ENCODE measurements at places on chromosomes 13 and 19.

DNA sequence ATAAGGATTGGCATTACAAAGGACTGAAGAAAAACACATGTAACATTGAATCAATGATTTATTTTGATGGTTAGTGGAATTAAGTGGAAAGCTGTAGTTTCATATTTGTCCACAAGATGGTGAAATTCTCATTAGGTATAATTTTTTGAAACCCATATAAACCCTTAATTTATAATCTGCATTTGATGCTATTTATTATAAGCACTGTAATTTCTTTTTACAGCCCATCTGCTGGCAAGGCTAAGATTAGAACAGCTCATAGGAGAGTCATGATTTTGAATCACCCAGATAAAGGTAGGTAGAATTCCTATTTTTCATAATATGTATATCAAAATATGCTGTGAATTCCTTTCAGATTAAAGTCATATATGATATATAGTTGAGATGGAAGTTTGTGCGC is 62.2 kb downstream of the DNAJC15 start:
- no peak for DNase-seq

- no peak for DNase-seq
Observed at GRCh38 chr19:1236576-1236975, 1.2 kb downstream of the CBARP start.

- DNase-seq = no peak
Observed at GRCh38 chr13:75224053-75224742, 257.8 kb downstream of the TBC1D4 start.

DNA sequence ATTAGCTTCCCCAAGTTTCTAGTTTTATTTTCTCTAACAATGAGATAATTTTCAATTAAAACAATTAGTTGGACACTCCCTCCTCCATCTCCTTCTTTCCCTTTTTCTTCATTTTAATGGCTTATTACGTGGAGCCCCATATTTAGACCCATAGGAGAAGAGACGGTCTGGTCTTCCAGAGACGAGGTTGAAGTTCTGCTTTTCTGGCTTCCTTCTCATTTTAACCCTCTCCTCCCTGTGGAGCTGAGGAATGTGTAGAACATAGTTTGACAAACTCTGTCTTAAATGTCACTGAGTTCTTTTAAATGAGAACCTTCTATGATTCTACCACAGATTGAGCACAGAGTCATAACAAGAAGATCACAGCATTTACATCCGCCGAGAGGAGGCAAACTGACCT is 86.8 kb downstream of the EDNRB start:
- DNase-seq = no peak

GRCh38 chr13:31987535-31988170 is 43.9 kb upstream of the FRY start:
- no peak for DNase-seq

GRCh38 chr19:15368798-15369593 is 10.6 kb downstream of the AKAP8 start:
- no peak for DNase-seq

DNA sequence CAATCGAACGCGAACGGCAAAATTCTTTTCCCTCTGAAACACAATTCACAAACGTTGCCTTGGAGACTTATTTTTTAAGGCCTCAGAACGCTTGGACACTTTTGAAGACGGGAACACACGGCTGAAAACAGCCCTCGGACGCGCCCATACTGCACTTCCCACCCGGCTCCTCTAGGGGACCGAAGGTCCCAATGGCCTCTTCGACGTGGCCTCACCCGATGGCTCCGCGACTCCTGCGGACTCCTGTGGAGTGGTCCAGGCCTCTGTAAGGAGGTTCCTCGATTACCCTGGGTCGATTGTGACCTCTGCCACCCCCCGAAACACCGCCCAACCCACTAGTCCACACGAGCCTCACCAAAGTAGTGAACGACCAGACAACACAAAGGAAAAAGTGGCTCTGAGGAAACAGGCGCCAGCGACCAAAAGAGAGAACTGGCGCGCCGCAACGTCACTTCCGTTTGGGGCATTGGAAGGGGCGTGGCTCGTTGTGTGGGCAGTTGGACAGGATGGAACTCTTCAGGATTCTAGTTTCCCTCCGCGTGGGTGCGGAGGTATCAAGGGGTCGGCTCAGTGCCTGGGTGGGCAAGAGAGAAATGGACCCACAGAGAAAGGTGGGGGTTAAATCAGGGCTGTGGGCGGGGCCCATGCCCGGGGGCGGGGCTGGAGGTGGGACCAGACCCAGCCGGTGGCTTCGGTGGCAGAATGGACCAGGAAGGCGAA is at the start of gene ZNF560:
ZNF560 (minus strand) TSS at position 434 of the 720 bp plus-strand sequence. CDS start 23,303 bp downstream, outside the sequence.
- DNase-seq = peak; percentile 18

DNA sequence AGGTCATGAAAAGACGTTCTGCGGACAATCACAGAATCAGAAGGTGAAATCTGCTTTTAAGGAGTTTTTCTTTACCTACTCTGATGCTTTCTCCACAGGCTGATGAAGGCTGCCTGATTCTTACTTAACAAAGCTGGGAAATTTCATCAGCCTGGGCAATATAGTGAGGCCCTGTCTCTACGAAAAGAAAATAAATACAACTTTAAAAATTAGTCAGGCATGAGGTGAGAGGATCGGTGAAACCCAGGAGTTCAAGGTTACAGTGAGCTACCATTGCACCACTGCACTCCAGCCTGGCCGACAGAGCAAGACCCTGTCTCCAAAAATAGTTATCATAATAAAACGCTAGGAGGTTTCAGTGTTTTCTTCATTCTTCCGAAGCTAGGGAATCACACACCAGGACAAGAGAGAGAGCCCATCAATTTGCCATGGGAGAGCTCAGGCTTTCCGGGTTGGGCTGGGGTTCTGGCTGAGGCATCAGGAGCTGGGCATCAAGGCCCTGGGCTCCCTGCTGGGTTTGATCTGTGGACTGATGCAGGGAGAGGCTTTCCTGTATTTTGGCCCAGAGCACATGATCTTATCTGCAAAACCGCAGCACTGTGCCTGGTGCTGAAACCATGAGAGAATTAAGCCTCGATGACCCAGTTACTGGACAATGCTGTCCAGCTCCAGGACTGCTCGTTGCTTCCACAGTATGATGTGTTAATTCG is 25.1 kb upstream of the CEBPG start:
- no peak for DNase-seq

All from NCI-H510A (cell line).